ENCODE measurements at places on chromosomes 4 and X. TPM values are rescaled to one million over a fixed set of nuclear protein-coding genes. Genes with fewer than 3 reads are reported as not detected.

ERCC6L gene
- total RNA-seq: 10.2 TPM

LDB2 gene
- not detected for total RNA-seq

MCF2 gene
- total RNA-seq: 0.53 TPM

BMX gene
- not detected for total RNA-seq

AMBN gene
- total RNA-seq: not detected

Measured in CD8-positive, alpha-beta memory T cell (primary cell).